ENCODE measurements at places on chromosomes 12 and 14.

GRCh38 chr12:57165741-57166140 is 18.3 kb upstream of the LRP1-AS start:
- DNase-seq = no peak

DNA sequence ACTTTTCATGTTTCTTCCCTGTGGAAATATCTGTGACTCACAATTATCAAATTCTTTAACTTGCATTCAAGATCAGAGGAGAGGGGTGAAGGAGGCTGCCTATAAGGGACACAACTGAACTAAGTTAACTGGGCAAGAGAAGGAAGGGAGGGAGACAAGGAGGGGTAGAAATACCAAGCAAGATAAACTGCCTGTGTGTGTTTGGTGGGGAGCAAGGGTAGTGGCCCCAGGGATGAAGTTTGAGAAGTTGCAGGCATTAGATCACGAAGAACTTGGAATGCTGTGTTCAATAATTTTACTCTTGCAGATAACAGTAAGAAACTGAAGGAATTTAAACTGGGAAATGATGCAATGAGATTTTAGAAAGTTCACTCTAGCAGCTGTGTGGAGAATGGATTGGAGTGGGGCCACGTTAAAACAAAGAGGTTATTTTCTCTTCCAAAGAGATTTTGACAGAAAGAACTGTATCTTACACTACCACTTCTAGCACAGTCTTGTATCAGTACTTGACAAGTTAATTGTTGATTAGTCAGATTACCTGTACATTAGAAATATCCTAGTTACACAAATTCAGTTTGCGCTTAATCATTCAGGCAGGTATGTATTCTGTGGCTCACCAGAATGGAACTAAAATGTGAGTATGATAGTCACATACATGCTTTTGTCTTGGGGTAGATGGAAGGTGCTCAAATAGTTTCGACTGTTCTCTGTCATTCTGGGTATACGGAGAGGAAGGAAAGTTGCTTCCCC is 7.4 kb downstream of the PKP2 start:
- DNase-seq = no peak

GRCh38 chr14:25004389-25004809 is 45.5 kb downstream of the STXBP6 start:
- DNase-seq = no peak

DNA sequence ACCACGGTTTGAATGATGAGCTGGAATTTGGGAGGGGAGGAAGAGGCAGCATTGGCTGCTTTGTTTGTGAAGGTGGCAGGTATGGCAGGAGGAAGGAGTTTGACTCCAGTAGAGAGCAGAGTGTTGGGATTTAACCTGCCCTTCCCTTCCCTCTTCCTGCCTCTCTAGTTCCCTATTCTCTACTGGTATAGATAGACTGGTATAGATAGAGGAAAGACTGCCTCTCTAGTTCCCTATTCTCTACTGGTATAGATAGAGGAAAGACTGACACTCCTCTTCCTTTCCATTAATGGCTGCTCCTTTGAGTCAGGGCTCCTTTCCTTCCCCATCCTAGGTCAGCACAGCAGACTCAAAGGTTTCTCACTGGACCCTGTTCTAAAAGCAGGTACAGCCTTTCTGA is 8.4 kb upstream of the SYCP3 start:
- no peak for DNase-seq

DNA sequence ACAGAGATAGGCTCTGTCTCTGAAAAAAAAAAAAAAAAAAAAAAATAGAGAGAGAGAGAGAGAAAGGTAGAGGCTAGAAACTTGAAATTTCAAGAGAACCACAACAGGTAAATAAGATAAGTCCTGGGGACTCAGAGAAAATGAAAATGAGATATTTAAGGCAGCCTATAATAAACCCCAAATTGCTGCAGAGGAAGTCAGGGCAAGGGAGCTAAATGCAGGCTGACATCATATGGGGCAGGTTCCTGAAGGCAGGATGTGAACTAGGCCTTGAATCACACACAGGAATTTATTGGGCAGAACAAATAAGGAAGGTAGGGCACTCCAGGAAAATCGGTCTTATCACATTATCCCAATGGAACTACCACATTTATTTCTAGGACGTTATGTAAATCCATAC is 54.9 kb upstream of the NUDT4 start:
- no peak for DNase-seq

GRCh38 chr12:93156086-93156716 is 221.5 kb upstream of the NUDT4 start:
- DNase-seq = no peak

DNA sequence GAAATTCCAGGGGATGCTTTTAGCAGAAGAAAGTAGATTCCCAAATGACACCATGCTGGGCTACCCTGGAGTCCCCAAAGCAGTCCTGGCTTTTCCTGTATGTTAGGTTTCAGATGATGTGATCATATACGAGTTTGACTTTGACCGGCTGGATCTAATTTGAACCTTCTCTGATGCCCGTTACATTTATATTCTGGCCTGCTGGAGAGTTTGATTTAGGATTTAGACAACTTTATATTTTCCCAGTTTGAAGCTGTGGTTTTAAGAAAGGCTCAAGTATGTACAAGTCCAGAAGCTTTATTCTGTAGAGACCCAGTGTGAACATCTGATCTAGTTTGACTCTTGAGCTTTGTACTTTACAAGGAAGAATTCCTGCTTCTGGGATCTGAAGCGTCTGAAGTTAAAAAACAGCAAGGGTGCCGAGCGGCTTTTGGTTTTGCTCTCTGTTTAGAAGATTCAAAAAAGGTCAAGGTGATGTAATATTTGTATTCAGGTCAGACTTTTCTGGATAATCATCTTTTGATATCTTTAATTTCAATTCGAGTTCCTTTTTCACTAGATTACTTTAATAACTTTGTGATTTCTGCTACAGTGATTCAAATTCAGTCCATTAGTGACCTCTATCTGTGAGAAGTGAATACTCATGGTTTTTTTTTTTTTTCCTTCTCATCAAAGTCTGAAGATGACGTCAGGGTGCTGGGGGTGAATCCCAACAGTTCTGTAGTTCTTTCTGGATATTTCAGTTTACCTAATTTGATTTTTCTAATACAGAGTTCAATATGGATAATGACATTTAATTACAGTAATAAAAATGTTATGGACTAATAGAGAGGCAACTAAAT is 6.3 kb downstream of the FLRT2 start:
- DNase-seq = no peak

GRCh38 chr14:89288114-89288513 is 128.9 kb downstream of the FOXN3 start:
- DNase-seq = no peak

GRCh38 chr12:127716166-127716565 is 550.8 kb upstream of the TMEM132C start:
- no peak for DNase-seq

- no peak for DNase-seq
Measured at GRCh38 chr14:70107309-70107708, 81.4 kb downstream of the SLC8A3 start.

GRCh38 chr14:32825058-32825457 is 113.6 kb upstream of the NPAS3 start:
- DNase-seq = no peak

GRCh38 chr12:106583242-106584103 is 669 bp downstream of the RFX4 start:
- no peak for DNase-seq

- DNase-seq = no peak
Measured at GRCh38 chr12:86233126-86233525, 23.1 kb downstream of the MGAT4C start.

DNA sequence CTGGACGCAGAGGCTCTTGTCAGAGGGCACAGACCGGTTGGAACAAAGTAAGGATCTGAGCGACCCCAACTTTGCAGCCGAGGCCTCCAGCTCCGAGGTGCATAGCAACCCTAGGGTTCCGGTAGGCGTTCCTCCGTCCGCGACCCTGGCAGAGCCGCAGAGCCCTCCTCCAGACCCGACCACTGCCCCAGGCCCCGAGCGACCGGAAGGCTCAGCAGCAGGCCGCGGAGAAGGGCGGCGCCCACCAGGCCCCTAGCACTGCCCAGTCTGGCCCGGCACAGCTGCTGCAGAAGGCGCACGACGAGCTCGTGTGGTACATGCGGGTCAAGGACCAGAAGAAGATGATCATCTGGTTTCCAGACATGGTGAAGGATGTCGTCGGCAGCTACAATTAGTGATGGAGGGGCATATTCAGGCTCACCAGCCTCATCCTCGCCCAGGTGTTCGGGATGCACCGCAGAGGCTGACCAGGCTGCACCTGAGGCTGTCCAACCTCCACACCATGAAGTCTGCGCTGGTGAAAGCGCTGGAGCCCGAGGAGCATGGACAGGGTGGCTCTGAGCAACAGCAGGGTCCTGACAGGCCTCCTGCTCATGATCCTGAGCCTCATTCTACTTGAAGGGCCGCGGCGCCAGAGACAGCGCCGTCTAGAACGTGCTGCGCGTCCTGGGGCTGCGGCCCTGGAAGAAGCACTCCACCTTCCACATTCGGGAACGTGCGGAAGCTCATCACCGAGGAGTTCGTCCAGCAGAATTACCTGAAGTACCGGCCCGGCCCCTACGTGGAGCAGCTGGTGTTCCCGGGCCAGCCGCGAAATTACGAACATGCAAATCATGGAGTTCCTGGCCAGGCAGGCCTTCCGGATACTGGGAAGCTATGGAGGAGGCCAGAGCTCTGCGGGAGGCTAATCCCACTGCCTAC is 24.5 kb downstream of the CAPS2 start:
- DNase-seq = no peak

DNA sequence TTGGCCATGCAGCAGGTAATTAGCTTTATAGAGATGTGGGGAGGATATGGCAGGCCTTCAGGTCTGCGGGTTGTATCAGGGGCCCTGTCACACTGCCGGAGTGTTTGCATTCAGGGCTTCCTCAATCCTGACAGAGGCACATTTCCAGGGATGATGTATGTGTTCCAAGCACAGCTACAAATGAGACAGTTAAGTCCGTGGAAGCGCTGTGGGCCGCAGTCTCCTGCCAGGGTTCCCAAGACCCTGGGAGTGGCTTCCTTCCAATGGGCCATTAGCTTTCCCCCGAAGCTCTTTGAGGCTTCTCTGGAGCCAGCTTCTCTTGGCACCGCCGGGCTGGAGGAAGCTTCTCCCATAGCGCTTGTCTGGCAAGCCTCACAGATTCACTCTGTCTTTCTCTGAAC is 1524.7 kb upstream of the TMEM132C start:
- DNase-seq = no peak

- no peak for DNase-seq
Measured at GRCh38 chr14:78950649-78951048, 780.5 kb downstream of the NRXN3 start.

DNA sequence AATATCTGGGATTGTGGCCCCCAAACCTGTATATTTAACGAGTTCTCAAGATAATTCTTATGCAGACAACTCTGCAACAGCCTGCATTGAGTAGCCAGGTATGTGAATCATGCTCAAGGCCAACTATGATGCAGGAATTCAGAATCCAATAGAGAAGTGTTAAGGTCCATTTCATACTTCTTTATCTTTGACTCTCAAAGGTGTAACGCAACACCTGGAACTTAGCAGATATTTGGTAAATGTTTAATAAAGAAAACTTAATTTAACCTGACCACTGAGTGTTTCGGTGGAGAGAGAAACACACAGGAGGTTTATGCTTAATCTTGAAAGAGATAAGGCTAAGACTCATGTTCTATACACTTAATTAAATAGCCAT is 156.5 kb upstream of the PLEKHG7 start:
- DNase-seq = no peak

GRCh38 chr12:117587631-117588287 is 226.3 kb upstream of the NOS1 start:
- no peak for DNase-seq

GRCh38 chr12:95085612-95086011 is 12.2 kb upstream of the NR2C1 start:
- no peak for DNase-seq

GRCh38 chr14:83702619-83703018 is 1827.3 kb upstream of the FLRT2 start:
- no peak for DNase-seq

GRCh38 chr14:99966912-99967311 is 98.3 kb upstream of the EVL start:
- no peak for DNase-seq

DNA sequence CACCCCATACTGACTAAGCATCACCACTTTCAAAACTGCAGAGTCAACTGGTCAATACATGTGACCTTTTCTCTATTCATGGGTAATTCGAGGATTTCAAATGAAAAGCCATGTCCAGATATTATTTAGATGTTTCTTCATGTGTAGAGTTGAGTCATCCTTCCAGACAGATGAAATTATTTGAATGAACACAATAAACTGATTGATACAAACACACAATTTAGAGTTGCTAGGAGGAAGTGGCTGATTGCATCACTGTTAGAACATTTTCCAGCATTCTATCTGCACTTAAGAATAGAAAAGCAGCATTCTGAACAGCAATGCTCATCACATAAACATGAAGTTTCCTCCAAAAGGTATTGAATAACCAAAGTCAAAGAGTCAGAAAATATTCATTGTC is 273.5 kb upstream of the SOX5 start:
- DNase-seq = no peak

GRCh38 chr14:61552241-61552640 is 143.1 kb upstream of the HIF1A start:
- no peak for DNase-seq

- DNase-seq = no peak
Measured at GRCh38 chr14:104169005-104169698, 30.8 kb downstream of the KIF26A start.

GRCh38 chr12:117028254-117028653 is 71.0 kb downstream of the TESC start:
- no peak for DNase-seq

DNA sequence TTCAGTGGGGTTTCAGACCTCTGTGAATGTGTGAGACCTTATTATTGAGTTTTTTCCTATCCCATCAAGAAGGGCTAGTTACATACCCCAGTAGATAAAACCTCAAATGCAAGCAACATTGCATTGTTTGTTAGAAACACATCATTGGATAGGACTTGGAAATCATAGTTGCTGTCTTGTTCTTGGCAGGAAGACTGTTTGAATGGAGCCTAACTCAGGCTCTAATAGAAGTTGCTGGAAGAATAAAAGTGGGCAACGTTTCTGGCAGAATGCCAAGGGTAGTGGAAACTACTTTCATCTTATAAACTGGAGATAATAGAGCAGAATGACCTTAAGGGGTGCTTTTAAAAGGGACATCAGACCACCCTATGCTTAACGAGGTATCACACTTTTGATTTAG is 9.9 kb upstream of the PTHLH start:
- no peak for DNase-seq

GRCh38 chr14:105026033-105026785 is 5.3 kb upstream of the CDCA4 start:
- no peak for DNase-seq

- DNase-seq = no peak
Measured at GRCh38 chr14:23580948-23581281, 2.3 kb upstream of the JPH4 start.

GRCh38 chr12:69894800-69895383 is 69.9 kb downstream of the MYRFL start:
- no peak for DNase-seq

GRCh38 chr12:89712706-89713105 is 4.1 kb upstream of the ATP2B1 start:
- DNase-seq = no peak

Measured in fibroblast of skin of left biceps (primary cell).